ENCODE measurements at places on chromosomes 3 and 15.
A peak's percentile ranks its signal among the peaks of the same experiment; 100 is the strongest.

DNA sequence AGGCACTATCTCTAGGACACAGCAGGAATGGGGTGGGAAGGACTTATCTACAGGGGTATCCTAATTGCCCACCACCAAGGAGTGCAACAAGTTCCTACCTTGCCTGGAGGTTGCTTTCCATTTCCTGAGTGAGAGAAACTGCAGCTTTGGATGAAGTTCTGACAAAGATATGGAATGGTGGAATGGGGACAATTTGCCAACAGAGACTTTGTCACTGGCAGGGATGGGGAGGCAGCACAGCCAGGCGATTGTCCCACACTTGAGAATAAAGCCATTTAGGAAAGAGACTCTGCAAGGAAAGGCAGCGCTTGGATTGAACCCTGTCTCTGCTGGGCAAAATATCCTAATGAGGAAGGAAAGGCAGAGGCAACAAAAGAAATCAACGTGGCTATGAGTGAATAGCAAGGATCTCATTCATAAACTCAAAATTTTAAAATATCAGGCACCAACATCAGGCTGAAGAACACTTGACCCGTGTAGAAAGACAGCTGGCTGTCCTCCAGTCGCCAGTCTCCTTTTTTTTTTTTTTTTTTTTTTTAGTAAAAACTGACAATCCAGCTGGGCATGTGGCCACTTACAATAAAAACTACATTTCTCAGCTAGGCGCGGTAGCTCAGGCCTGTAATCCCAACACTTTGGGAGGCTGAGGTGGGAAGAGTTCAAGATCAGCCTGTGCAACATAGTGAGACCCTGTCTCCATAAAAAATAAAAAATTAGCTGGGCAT lies 31.6 kb upstream of the PDE8A start:
- no peak for DNase-seq

DNA sequence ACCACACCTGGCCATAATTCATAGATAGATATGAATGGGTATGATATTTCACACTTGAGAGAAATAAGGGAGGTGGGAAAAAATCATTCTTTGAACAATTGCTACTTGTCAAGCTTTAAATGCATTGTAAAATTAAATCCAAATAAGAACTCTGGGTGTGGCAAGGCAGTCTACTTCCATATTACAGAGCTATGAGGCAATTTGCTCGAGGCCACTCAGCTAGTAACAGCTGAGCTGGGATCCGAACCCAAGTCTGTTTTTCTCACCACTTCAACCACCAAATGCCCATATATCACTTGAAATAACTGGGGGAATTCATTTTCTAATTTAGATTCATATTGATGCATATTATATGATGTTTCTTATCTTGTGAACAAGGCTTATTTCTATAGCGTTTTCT lies 482.2 kb upstream of the ADAMTS9 start:
- no peak for DNase-seq

GRCh38 chr3:42061713-42062380 lies 29.3 kb upstream of the TRAK1 start:
- peak; percentile 90 for DNase-seq

GRCh38 chr3:148957586-148957985 lies 33.8 kb upstream of the GYG1 start:
- no peak for DNase-seq

GRCh38 chr3:79063624-79064023 lies 704.2 kb downstream of the ROBO1 start:
- no peak for DNase-seq

GRCh38 chr3:23333633-23334032 lies 130.5 kb downstream of the UBE2E2 start:
- no peak for DNase-seq

DNA sequence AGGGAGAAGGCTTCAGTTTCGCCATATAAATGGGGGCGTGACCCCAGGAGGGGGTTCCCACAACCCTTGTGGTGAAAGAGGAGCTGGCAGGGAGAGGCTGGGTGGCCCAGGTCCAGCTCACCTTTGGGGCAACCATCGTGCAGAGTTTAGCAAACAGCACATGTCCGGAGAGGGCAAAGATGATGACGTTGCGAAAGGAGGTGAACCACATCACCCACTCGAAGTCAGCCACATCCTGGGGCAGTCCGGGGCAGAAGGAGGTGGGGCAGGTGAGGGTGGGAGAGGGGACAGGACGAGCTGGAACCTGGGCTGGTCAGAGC lies 3.7 kb downstream of the HHATL start:
- no peak for DNase-seq

GRCh38 chr15:68352401-68353062 lies 75.0 kb downstream of the FEM1B start:
- DNase-seq, result peak; percentile 92

DNA sequence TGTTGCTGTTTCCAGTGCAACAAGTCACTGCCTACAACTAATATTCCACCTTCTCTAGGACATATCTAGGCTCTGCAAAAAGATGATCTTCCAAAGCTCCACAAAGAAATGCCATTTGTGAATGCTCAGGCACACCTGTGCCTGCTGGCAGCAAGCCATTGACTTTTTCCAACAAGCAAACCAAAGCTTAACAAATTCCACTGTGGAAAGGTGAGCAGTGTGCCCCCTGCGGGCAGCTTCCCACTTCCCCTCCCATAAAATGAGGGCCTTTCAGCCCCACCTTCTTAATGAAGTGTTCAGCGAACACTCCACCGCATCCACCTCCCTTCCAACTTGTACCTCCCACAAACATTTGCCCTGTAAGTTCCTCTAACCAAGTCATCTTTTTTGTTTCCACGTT lies 157.5 kb upstream of the SLC24A5 start:
- DNase-seq, result no peak

DNA sequence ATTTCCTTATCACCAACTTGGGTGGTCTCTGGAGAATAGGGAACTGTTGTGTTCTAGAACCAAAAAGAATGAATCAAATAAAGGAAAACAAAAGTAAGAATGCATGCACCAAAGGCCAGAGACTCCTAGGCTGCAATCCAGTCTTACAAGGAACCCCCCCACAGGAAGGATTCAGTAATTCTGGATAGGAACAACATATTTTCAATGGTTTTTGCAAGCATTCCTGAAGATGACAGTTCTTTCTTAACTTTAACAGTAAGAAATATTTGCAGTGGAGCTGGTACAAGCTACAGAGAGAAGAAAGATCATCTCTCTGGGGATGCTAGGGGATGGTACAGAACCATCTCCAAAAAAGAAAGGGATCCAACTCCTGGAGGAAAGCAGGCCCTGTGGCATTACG lies 116.2 kb upstream of the CHRM5 start:
- DNase-seq, result no peak

DNA sequence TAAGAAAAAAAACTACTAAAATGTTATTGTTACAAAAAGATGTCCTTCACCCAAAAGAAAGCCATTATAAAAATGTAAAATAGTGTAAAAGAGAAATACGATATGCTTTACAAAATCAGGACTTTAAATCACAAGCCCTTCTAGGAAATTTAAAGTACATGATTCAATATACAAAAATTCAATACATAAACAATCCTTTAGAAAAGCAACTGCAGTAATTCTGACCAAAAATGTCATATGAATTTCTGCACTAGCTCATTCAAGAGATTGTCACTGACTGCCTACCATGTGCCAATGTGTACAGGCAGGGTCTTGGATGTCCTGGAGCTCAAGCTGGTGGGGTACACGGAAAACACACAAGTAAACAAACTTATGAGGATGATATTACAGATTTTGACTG lies 2.5 kb downstream of the MORC1 start:
- no peak for DNase-seq

- DNase-seq, result no peak
Observed at GRCh38 chr3:64228110-64228509, 2.8 kb upstream of the PRICKLE2 start.

GRCh38 chr3:140529558-140529957 lies 148.3 kb upstream of the TRIM42 start:
- no peak for DNase-seq

GRCh38 chr3:16279010-16279801 lies 14.2 kb downstream of the OXNAD1 start:
- DNase-seq, result no peak

- no peak for DNase-seq
Observed at GRCh38 chr3:43418601-43419272, 132.4 kb downstream of the SNRK start.

GRCh38 chr3:142028243-142028777 lies 121.0 kb downstream of the TFDP2 start:
- no peak for DNase-seq

DNA sequence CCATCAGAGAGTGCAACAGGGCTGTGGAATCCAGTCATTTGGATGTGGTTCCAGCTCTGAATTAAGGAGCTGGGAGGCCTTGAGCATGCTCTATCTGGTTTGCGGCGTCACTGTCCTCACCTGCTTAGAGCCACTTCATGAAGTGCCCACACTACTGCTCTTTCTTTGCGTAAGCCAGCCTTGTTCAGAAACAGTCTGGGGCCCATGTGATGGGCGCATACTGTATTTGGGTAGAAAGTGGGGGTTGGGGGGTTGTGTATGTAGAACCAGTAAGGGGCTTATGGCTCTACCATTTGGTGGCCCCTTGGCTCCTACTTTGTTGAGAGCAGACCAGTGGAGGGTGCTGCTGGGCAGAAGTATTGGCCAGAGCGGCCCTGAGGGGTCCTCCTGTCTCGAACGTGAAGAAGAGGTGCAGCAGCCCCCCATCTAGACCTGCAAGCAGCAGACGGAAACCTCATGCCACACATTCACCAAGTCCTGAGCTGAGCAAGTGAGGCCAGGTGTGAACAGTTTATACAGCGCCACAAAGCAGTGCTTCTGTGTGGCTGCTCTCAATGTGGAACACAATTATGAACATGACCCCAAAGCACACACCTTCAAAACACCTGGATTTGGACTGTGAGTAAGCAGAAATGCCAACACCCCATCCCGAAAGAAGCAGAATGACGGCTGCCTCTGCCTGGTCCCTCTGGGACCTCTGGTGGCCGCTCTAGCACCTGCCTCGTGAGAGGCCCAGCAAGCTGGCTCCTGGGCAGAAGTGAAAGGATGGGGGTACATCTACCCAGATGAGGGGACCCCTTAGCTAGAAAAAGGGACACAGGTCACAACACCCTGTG lies 26.6 kb downstream of the SRPRB start:
- no peak for DNase-seq

DNA sequence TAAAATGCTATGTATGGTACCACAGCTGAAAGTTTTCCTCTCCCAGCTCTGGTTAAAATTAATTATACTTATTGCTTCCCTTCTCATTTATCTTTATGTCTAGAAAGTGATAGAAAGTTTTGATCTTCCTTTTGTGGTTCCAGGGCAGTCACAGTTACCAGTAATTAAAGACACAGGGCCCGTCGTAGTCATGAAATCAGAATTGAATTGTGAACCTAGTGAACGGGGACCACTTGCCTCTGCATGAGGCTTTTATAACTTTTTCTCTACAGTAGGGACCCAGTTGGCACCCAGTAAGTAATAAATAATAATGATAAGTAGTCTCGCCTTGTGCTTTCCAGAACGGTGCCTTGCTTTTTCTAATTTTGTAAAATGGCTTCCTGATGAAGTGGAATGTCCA lies 231.7 kb upstream of the SATB1 start:
- DNase-seq, result no peak

GRCh38 chr3:39216176-39216790 lies 23.9 kb upstream of the XIRP1 start:
- DNase-seq, result no peak

- no peak for DNase-seq
Observed at GRCh38 chr3:141553055-141553454, 66.2 kb downstream of the RASA2 start.

GRCh38 chr15:37891766-37892368 lies 42.6 kb upstream of the TMCO5A start:
- peak; percentile 37 for DNase-seq

DNA sequence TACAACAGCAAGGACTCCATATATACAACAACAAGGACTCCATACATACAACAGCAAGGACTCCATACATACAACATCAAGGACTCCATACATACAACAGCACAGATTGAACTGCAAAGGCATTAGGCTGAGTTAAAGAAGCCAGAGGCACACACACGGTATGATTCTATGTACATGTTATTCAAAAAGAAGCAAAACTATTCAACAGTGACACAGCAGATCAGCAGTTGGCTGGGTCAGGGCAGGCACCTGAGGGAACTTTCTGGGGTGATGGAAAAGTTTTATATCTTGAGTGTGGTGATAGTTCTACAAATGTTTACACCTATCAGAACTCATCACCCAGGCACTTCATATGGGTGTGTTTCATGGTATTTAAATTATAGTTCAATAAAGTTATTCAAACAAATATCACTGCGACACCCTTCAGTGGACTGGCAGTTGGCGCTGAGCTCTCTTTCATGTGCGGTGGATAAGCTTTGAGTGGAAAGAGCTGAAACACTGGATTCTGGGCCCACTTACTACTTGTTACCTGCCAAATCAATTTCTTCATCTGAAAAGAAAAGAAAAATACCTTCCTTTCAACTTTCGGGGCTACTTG lies 28.0 kb downstream of the RFTN1 start:
- DNase-seq, result no peak

DNA sequence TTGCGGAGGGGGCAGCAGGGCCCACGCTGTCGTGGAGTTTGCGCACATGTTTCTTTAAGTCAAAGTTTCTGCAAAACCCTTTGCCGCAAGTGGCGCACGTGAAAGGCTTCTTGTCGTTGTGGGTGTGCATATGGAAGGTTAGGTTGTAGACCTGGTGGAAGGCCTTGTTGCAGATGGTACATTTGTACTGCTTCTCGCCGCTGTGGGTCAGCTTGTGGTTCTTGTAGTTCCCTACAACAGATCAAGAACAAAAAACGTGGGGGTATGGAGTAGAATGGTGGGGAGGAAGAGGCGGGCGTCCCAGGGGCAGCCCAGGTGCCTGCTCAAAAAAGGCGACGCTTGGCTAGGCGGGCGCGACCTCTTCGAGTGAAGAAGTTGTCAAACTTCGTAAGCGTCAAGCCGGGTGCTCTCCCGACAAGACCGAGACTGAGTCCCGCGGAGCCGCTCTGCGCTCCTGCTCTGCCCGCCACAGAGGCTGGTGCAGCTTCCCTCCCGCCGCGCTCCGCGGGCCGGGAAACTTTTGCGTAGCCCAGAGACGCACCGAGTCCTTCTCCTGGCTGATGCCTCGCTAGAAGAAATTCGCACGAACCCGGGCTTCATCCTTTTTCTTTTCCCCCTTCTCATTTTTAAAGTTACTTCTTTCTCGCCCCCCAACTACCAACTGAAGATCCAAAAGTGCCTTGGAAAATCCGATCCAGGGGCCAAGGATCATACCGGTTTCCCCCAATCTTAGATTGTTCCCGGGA lies 3.1 kb downstream of the FEZF2 start:
- no peak for DNase-seq
